ENCODE measurements at places on chromosomes 2 and 18.

DNA sequence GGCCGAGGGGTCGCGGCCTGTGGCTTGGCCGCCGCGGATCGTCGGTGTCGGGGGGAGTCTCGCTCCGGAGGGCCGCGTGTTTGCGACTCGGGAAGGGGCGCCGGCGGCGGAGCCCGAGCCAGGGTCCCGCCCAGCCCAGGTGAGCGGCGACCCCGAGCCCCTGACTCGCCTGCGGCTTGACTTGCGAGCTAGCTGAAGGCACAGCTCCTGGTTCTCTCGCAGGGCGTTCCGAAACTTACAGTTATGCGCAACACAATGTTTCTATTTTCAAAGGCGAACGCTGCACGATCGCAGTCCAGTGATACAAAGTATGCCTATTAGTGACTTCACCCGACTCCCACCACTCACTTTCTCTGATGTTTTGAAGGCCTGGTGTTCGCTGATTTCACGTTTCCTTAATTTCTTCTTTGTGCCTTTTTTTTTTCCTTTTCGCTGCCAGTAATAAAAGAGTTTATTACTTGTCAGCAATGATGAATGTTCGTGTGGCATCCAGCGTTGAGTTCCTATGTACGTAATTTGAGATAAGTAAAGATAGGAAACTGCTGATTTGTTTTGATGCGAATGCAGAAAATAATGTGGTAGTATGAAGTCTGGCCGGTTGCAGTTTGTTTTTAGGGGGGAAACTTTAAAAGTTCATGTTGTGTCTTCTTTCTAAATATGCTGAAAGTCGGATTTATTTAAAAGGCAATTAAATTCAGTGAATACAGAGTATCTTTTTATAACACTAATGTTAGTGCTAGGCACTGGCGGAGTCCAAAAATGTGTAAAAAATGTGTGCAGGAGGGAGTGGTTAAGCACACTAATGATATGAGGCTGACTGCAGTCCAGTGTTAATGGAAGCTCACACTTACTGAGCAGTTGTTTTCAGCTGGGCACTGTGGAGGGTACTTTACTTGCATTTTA lies 706 bp downstream of the UBXN2A start:
- peak; percentile 53 for DNase-seq

GRCh38 chr18:63788447-63789096 lies 13.4 kb downstream of the SERPINB7 start:
- DNase-seq, result peak; percentile 28

DNA sequence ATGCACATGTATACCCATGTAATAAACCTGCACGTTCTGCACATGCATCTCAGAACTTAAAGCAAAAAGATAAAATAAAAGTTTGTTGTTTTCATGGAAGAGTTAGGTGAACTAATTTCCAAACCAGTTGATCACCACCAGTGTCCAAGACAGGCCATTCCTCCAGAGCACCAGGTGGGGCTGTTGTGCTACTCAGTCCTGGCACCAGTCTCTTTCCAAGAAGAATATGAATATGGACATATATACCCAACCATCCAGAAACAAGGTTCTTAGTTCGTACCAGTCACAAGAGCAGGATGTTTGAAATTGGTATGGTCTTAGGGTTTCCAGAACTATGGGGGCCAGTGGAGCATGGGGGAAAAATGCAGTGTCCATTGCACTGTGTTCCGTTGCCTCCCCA lies 17.2 kb upstream of the TNP1 start:
- DNase-seq, result no peak

DNA sequence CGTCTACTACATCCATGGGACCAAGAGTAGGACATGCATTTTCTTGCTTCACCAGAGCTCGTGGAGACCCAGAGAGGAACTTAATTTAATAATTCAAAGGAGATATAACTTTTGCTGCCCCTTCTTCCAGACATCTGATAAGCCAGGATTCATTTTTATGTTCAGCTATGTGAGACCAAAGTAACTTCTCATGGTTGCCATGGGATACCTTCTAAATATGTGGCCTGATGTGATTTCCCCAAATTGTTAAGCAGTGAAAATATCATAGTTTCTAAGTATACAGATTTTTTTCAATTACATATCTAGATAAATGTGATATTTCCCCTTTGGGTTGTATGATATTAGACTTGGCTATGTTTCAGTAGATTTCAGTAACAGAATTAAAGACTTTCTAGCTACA lies 185.5 kb upstream of the FN1 start:
- DNase-seq, result no peak

- no peak for DNase-seq
Measured at GRCh38 chr18:61702007-61702406, 190.8 kb downstream of the RNF152 start.

DNA sequence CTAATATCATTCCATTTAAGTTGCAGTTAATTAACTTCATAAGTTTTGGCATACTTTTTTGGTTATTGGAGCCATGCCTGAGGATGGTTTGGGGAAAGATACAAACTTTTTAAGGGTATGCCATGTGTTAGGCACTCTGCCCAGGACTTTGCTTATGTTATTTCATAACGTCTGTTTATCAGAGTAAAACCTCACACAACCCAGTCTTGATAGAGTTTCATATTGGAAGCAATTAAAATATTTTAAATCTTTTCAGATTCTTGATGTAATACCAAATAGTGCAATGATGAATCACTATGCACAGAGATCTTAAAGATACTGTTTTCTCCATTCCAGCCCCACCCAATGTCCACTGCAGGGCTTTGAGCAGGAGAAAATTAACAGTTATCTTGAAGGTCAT lies 529.1 kb upstream of the HNMT start:
- no peak for DNase-seq

DNA sequence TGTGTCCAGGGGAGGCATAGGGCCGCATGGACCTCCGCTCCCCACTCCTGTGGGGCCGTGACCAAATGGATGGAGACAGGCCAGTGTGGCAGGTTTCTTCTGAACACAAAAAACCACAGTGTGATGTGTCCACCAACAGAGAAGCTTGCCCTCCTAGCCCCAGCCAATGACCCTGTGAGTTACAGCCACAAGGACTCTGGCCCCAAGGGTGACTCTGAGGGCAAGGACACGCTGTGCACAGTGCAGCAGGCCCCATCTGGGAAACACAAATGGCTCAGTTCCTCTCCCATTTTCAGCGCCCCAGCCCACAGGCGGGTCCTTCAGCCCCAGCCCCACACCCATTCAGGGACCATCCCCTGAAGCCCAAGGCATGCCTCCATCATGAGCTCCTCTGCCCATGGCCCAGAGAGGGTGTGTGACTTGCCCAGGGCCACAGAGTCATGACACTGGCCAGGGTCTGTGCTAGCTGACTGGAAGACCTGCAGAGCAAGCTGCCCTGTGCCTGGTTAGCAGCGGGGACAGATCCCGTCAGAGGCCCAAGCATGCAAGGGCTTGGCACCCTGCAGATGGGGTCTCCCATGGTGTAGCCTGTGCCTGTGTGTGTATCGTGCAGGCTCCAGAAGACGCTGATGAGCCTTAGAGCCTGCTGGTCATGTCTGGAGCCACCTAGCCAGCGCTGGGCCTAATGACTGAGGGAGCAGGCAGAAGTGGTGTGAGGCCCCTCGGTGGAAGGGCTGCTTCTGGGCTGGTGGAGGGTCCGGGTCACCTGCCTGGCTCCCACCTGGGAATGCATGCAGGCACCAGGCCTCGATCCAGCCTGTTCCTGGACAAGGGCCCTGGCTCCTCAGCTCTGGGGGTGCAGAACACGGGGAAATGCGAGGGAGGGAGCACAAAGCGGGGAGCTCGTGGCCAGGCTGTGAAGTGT lies 47.7 kb downstream of the HS6ST1 start:
- no peak for DNase-seq

DNA sequence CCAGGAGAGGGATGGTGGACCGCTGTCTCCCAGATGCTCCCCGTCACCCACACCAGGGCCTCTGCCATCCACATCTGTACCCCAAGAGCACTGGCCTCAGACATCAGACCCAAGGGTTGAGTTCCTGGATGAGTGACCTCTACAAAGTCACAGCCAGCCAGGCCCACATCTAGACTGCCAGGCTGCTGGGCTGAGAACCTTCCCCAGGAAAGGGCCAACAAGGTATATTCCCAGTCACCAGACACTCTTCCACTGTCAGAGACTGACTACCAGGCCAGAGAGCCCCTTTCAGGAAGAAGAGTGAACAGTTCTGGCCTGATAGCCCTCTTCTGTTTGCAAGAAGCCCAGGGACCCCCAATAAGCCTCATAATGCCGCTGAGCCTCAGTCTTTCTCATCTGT lies 44.3 kb downstream of the C1QL2 start:
- no peak for DNase-seq

DNA sequence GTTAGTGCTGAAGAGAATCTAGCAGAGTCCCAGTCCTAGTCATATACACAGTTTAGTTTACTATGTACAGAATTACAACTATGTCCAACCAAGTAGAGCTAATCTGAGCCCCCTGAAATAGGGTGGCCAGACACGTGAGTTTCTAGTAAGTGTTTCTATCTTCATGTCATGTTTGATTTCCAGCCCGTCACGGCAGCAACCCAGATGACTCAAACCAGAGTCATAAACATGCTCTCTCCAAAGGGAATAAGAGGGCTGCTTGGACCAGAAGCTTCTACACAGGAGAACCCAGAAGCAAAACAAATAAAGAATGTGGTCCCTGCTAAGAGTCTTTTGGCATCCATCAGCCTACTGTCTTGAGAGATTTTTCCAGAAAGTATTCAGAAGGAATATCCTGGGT lies 64.9 kb upstream of the WIPF1 start:
- DNase-seq, result no peak

DNA sequence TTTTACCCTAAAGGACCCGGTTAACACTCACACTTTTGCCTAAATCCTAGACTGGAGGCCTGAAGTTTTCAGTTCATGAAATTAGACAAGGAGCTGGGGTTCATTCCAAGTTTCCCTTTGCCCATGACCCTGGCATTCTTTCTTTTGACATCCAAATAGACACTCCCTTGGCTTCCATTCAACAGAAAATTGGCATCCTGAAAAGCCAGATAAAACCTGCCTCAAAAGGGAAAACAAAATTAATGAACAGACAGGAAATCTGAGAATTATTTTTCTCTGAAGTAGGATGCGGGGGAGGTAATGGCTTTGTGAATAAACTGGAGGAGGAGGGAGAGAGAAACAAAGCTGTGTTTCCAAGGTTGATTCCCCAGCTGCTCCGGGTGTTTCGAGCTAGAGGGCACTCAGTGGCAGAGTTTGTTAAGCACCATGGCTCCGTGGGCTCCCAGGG lies 41.0 kb downstream of the SPP2 start:
- no peak for DNase-seq

GRCh38 chr2:43114210-43114609 lies 112.2 kb downstream of the ZFP36L2 start:
- no peak for DNase-seq

DNA sequence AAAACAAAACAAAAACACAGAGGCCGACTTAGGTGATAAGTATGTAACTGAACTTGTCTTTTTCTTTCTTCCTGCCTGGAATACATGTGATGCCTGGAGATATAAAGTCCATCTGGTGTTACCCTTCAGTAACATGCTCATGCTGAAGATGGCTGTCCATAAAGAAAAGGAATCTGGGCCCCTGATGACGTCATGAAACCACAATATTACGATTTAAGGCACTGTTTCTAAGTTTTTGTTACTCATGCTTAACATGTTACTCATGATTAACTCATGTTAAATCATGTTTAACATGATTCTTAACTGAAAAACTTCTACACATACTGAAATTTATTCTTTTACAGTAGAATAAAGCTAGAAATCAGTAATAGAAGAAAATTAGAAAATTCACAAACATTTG lies 49.0 kb downstream of the STRADB start:
- no peak for DNase-seq

- no peak for DNase-seq
Measured at GRCh38 chr2:10847008-10847407, 34.4 kb upstream of the PDIA6 start.

GRCh38 chr2:216721141-216721540 lies 25.8 kb upstream of the IGFBP5 start:
- no peak for DNase-seq

- no peak for DNase-seq
Measured at GRCh38 chr2:182906454-182906853, 40.0 kb upstream of the FRZB start.

DNA sequence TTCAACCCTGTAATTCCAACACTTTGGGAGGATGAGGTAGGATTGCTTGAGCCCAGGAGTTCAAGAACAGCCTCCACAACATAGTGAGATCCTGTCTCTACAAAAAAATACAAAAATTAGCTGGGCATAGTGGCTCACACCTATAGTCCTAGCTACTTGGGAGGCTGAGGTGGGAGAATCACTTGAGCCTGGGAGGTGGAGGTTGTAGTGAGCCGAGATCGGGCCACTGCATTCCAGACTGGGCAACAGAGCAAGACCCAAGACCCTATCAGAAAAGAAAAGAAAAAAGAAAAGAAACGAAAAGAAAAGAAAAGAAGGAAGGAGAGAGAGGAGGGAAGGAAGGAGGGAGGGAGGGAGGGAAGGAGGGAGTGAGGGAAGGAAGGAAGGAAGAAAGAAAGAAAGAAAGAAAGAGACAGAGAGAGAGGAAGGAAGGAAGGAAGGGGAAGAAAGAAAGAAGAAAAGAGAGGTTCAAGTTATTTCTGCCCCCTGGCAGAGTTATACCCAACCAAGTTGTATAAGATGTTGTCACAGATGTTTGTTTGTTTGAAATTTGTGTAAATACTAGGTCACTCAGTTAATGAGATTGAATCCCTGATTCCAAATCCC lies 3.9 kb upstream of the PKDCC start:
- no peak for DNase-seq

- DNase-seq, result peak; percentile 18
Measured at GRCh38 chr2:3179208-3179607, 198.4 kb downstream of the EIPR1 start.

- no peak for DNase-seq
Measured at GRCh38 chr18:56517196-56517595, 121.2 kb downstream of the TXNL1 start.

- DNase-seq, result no peak
Measured at GRCh38 chr2:128437204-128437565, 118.5 kb upstream of the HS6ST1 start.

DNA sequence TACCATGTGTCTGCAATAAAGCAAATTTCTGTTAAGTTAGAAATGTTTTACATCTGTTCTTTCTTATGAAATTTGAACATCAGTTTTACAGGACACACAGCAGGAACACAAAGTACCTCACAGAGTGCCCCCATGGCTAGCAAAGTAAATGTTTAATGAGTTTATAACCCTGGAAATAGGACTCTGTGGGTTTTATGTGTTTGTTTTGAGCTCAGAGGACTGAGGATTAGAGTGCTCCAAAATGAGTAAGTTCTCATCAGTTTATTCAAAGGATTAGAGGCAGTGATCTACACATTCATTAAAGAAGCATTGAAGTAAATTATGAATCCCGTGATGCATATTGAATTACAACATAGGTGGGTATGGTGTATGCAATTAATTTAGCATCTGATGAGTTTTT lies 281.8 kb downstream of the GULP1 start:
- DNase-seq, result no peak

DNA sequence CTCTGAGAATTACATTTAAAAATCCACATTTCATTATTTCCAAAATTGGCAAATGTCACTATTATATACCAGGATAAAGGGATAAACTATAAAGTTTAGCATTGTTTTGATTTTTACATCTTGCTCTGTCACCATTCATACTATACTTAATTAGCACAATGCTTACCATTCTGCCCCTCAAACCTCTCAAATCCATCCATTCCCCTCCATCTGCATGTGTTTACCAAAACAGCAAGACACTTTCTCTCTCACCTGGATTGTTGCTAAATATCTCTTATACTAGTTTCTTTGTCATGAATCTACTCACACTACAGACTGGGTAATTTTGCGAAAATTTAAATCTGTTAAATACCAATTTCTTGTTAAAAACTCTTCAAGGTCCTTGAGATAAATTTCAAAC lies 496.1 kb downstream of the NR4A2 start:
- DNase-seq, result no peak

Measured in CD4-positive, alpha-beta T cell treated with Interleukin-17A for 4 hours (primary cell).